ENCODE measurements at places on chromosomes 5 and 9.

- no peak for DNase-seq
Measured at GRCh38 chr5:134026521-134027287, 21.9 kb upstream of the VDAC1 start.

GRCh38 chr9:134561427-134562145 lies 80.0 kb upstream of the COL5A1 start:
- DNase-seq = no peak

DNA sequence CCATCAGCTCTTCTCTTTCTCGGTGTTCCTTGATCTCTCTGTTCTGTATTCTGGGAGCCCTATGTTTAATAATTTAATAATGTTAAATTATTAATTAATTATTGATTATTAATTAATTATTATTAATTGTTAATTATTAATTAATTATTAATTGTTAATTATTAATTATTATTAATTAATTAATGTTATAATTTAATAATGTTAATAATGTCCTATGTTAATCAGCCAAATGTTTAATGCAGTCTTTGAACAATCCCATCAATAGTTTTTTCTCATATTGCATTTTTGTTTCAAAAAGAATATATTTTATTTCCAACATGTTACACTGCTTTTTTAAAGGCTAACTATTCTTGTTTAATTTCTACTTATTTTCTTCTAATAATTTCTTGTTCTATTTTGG lies 26.2 kb downstream of the MGAT1 start:
- no peak for DNase-seq

DNA sequence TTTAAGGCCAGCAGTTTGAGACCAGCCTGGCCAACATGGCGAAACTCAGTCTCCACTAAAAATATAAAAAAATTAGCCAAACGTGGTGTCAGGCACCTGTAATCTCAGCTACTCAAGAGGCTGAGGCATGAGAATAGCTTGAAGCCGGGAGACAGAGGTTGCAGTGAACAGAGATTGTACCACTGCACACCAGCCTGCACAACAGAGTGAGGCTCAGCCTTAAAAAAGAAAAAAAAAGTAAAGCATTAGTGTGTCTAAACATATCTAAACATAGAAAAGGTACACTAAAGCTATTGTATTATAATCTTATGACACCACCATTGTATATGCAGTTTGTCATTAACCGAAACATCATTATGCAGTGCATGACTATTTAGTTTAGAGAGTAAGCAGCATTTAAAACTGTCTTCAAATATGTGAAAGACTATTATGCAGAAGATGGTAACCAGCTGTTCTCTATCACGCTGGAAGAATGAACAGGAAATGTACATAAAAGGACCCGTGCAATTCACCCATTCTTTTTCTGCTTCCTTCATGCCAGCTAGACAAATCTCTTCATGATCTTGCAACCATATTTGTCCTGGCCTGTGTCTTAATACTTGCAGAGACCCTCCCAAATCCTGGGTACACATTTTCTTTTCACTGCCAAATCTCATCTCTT lies 58.6 kb downstream of the ITGA1 start:
- DNase-seq = no peak

- DNase-seq = no peak
Measured at GRCh38 chr5:63916786-63917185, 45.5 kb downstream of the HTR1A start.

Data from cortex of kidney (tissue), 1 donor.